ENCODE measurements at places on chromosomes 2 and 18. TPM values are rescaled to one million over a fixed set of nuclear protein-coding genes. Genes with fewer than 3 reads are reported as not detected.

DNA sequence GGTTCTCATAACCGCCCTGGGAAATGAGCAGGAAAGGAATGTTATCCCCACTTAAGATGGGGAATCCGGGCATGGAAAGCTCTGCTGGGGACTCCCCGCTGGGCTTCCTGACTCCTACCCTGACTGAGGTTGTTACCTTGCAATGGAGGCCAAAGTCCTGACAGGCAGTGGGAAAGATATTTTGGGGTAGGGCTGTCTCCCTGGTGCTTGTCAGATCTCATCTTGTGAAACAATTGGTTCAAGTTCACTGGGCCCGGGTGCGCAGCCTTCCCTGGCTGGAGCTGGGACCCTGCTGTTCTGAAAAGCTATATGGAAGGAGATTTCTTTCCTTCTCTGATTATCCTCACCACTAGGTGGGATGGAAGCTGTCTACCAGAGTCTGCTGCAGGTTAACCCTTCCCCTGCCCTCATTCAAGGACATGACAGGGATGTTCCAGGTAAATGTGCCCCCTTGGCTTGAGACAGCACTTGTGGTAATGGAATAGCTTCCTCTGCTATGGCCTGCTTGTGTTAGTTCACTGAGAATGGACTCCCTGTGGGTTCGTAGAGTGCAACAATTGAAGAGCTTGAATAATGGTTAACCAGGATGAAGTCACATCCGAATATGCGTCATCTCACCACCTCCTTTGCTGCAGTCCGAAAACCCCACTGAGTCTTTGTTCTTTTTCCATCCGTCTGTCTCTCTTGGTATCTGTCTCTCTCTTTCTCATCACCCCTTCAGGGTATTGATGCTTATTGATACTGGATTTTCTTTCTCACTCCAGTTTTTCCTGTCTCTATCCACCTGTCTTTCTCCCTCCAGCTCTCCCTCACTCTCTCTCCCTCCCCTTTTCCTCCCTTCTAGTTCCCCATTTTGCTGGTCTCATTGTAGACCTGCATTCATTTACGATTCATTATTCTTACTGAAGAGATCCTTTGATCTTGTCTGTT is 67.8 kb upstream of the EPAS1 start:
- DNase-seq = no peak

DNA sequence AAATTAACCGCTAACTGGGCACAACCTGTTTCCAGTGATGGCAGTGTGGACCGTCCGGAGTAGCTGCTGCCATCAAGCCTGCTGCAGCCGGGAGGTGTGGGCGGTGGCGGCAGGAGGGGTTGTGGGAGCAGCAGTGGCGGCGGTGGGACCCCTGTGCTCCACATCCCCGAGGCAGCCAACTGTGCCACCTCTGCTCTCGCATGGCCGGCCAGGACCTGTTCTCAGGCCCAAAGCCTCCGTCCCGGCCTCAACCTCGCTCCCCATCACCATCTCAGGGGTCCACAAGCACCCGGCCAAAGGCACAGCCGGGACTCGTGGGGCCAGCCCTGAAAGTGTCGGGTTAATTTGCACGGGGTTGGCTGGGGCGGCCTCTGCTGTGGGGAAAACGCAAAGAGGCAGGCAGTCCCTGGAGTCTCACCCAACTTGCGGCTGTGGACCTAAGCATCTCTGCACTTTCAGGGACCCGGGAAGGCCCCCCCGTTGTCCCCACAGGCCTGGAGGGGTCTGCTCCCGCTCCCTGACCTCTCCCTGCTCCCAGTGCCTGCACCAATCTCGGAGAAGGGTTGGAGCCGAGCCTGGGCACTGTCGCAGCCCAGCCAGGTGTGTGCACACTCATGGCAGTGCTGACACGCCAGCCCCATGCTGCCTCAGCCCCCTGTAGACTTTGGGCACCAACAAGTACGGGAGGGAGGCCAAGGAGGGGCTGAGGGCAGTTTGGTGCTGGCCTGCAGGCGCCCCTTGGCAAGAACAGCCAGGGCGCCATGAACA is 44.4 kb upstream of the PEX13 start:
- DNase-seq = no peak

DNA sequence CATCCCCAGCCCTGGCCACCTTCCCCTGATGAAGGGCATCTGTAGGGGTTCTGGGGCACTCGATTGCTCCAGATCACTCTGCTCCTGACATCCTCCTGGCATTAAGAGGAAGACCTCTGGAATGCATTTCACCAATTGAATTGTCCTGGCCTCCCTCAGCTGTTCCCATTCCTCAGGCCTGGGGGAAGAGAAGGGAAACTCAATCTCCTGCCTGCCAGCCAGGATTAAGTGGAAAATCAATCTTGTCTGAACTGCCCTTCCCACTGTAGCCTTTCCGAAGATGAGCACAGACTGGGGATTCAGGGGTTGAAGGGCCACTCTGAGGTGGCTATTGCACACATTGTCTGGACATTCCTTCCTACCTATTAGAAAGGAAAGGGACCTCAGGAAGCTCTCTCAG is 99.8 kb downstream of the ALK start:
- no peak for DNase-seq

DNA sequence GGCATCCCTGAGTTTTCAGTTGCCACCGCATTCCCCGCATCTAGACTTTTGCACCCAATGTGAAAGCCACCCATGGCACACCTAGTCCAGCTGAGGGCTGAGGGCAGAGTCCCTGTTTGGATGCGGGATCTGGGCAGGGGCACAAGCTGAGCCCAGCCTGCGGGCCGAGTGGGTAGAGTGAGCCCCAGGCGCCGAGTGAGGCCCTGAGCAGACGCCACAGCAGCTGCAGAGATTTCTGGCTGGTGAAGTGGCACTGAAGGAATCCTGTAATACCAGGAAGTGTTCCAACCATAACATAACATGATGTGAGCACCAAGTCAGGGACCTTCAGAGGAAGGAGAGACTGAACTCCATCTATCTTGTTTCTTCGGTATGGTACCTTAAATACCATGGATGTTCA is 27.7 kb upstream of the FRZB start:
- DNase-seq = no peak

DNA sequence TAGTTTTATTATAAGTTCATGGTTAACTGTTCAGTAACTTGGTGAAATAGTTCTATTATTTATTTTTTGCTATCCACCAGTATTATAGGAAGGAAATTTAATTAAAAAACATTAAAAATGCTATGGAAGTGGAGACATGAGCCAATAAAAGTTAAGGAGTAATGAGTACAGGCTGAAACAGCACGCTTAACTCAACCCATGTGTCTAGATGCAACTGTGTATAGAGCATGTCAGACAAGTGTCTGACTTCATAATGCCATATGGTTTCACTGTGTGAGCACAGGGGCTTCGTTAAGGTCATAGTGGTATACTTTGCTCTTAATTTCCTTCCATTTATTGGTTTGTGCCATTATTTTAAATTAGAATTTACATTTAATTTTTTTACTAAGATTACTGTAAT is 566.8 kb upstream of the NRP2 start:
- DNase-seq = no peak

DNA sequence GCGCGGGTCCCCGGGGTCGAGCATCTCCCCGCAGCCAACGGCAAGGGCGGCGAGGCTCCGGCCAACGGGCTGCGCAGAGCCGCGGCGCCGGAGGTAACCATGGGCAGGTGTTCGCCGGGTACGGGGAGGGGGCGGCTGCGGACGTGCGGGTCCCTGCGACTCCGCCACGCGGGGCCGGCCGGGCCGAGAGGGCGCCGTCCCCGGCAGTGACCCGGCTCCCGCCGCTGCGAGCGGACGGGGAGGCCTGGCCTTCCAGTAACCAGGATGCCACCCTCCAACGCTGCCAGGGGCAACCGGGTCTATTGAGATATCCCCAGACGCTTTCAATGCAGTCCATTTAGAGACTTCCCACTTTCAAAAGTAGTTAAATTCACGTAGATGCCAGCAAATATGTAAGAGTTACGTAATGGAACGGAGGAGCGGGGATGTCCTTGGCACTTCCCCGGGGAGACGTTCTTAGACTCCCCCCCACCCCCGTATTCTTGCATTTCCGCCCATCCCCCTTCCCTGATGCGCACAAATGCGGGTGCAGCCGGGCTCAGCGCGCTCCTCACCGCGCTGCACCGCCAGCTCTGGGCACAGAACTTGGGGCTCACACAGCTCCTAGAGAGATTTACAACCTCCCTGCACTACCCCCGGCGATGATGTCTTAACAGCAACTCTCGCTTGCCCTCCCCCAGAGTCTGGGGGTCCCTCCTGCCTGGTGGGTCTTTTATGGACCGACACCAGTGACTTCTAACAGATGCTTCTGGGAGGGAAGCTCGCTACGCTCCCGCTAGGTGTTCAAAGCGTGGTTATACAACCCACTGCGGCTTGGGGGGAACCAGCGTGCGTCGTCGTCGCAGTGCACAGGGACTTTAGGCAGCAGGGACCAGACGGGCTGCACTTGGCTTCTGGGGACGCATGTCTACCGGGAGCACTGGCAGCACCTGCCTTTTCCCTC is 657 bp downstream of the SGPP2 start:
- DNase-seq = no peak

- DNase-seq = no peak
Observed at GRCh38 chr2:205864491-205864890, 182.2 kb downstream of the NRP2 start.

DNA sequence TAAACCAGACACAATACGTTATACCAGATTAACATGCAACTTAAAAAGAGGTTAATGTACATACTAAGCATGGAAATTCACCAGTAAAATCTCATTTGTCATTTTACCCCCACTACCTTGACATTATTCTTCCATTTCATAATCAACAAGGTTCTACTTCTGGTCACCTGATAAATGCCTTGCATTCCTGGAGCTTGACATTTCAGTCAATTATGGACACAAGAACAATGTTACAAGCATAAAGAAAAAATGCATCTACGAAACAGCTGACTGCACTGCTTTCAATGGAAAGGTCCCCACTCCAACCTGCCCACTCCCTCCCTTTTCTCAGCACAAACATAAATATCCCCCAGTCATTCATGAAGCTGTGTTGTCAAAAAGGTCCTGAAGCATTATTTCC is 31.4 kb downstream of the ARL5A start:
- DNase-seq = no peak

GRCh38 chr2:75998451-75998850 is 287.7 kb upstream of the GCFC2 start:
- no peak for DNase-seq

GRCh38 chr2:189574793-189575475 is 5.7 kb downstream of the SLC40A1 start:
- no peak for DNase-seq

- DNase-seq = no peak
Observed at GRCh38 chr2:10204326-10205161, 82.0 kb downstream of the RRM2 start.

GRCh38 chr2:28084564-28084963 is 194.0 kb downstream of the BABAM2 start:
- no peak for DNase-seq

GRCh38 chr18:5943514-5943913 is 48.2 kb upstream of the TMEM200C start:
- DNase-seq = no peak

DNA sequence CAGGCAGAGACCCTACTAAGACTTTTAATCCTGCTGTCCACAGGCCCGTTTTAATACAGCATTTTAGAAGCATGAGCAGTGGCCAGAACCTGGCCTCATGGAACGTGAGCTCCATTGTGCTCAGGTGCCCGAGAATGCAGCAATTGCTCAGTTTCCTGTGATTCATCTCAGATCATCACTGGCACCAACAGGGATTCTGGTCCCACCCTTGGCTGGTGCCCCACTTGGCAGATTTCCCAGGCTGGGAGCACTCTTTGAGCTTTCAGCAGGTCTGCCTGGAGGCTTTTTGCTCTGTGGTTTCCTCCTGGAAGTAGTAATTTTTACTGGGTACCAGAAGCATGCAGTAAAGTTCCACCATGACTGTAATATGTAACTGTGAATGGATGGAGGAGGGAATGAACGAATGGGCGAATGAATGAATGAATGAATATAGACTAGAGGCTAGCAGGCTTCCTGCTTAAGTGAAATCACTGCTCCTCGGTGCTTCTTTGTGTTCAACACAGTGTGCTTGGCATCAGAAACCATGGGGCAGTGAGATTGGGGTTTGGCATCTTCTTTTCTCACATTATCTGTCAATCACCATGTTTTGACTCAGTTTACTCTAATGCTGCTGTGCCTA is 312.9 kb downstream of the PRKCE start:
- DNase-seq = no peak

GRCh38 chr18:62763101-62763521 is 47.8 kb downstream of the PHLPP1 start:
- DNase-seq = no peak

DNA sequence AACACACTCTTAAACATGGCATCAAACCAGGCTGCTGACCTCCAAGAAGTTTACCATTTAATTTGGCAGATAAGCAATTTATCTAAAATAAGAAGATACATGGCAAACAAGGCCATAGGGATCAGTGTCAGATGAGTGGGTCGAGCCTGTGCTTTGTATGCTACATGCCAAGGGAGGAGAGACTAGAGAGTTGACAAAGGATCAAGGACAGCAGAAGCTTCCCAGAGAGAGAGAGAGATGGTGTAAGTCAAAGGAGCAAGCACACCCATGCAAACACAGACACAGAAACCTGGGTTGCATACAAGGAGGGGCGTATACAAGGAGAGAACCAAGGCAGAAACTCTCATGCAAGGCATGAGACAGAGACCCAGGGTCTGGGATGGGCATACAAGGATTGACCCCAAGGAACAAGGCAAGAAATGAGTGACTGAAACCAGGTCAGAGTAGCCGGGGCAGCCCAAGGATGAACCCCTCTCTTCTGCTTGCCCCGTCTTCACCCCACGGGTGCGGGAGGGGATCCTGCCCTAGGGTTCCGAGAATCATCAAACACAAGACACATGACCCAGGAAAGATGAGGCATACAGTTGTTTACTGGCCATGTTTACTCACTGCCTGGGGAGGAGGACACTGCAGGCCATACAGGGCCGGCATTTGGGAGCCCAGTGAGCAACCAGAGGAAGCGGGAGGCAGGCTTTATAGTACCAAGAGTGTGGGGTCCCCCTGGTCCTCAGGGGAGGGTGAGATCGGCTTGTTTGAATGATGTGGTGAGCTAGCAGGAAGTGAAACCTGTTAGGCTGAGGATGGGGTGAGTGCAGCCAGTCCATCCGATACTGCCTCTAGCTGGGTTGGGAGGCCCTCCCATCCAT is 529.2 kb upstream of the ID2 start:
- no peak for DNase-seq

DNA sequence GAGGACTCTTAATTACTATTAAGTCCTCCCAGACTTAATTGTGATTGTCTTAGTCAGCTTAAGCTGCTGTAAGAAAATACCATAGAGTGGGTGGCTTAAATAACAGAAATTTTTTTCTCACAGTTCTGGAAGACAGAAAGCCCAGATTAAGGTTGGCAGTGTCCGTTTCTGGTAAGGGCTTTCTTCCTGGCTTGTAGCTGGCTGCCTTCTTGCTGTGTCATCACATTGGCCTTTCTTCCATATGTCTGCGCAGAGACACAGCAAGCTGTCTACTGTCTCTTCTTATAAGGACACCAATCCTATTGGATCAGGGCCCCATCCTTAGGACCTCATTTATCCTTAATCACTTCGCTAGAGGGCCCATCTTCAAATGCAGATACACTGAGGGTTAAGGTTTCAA is 38.5 kb downstream of the ASXL3 start:
- DNase-seq = no peak

GRCh38 chr2:109046925-109047508 is 58.0 kb upstream of the EDAR start:
- DNase-seq = no peak

The MOGAT1 gene
- polyA plus RNA-seq = 0.05 TPM

The DPP10 gene
- polyA plus RNA-seq = 12.1 TPM

The BMP10 gene
- not detected for polyA plus RNA-seq

The TAF4B gene
- 4.2 TPM for polyA plus RNA-seq

The TBR1 gene
- polyA plus RNA-seq = 0.04 TPM

The ESCO1 gene
- 31.3 TPM for polyA plus RNA-seq

The IL36B gene
- polyA plus RNA-seq = not detected

The VSNL1 gene
- polyA plus RNA-seq = 4.1 TPM

The MYL1 gene
- not detected for polyA plus RNA-seq

The RIF1 gene
- polyA plus RNA-seq = 42.7 TPM

The DCDC2C gene
- not detected for polyA plus RNA-seq

The C2orf80 gene
- not detected for polyA plus RNA-seq

The ZBTB7C gene
- 15.9 TPM for polyA plus RNA-seq

Data from right renal pelvis (tissue), 4 donors.